ENCODE measurements at places on chromosomes 5 and 9. TPM values are rescaled to one million over a fixed set of nuclear protein-coding genes. Genes with fewer than 3 reads are reported as not detected.

PCDHB9 gene
- total RNA-seq, result 1.0 TPM

UGCG gene
- total RNA-seq, result 23.9 TPM

ACOT12 gene
- not detected for total RNA-seq

TLR4 gene
- 79.1 TPM for total RNA-seq

RECK gene
- 24.7 TPM for total RNA-seq

PCDHA5 gene
- 0.57 TPM for total RNA-seq

FIBCD1 gene
- total RNA-seq, result not detected

PCDHGA7 gene
- 1.8 TPM for total RNA-seq

NR5A1 gene
- total RNA-seq, result not detected

PCDHA11 gene
- 0.34 TPM for total RNA-seq

SLC36A2 gene
- not detected for total RNA-seq

SPINK7 gene
- total RNA-seq, result not detected

SPATA6L gene
- total RNA-seq, result 3.5 TPM

CD274 gene
- 5.3 TPM for total RNA-seq

ABO gene
- total RNA-seq, result 3.2 TPM

SHROOM1 gene
- total RNA-seq, result 8.3 TPM

PPP3R2 gene
- not detected for total RNA-seq

SLC25A46 gene
- total RNA-seq, result 65.2 TPM

FOXD4L5 gene
- total RNA-seq, result not detected

RANBP6 gene
- 10.4 TPM for total RNA-seq

SNCAIP gene
- 4.9 TPM for total RNA-seq

PDCD1LG2 gene
- 3.8 TPM for total RNA-seq

SLC36A3 gene
- not detected for total RNA-seq

LSM11 gene
- 3.8 TPM for total RNA-seq

CDX1 gene
- total RNA-seq, result not detected

LRRC19 gene
- total RNA-seq, result not detected

RBM22 gene
- 34.8 TPM for total RNA-seq

C9orf153 gene
- total RNA-seq, result 2.0 TPM

TMEM252 gene
- not detected for total RNA-seq

MARCOL gene
- not detected for total RNA-seq

ZNF658 gene
- total RNA-seq, result 3.6 TPM

WDR38 gene
- not detected for total RNA-seq

FAM219A gene
- total RNA-seq, result 5.1 TPM
